ENCODE measurements at places on chromosomes 6 and 20.

DNA sequence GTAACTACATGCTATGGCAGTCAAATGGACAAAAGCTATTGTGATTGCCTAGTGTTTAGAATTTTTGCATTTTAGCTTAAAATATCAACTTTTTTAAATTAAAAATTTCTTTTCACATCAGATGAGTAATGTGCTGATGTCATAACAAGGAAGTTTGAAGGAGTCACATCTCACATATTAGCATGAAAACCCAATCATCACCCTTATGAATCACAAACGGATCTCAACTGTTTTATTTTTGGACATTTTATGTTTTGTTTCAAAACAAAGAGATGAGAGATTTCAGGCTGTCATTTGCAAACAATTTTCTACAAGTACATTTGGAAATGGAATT is 53.6 kb upstream of the TRERF1 start:
- DNase-seq = no peak

DNA sequence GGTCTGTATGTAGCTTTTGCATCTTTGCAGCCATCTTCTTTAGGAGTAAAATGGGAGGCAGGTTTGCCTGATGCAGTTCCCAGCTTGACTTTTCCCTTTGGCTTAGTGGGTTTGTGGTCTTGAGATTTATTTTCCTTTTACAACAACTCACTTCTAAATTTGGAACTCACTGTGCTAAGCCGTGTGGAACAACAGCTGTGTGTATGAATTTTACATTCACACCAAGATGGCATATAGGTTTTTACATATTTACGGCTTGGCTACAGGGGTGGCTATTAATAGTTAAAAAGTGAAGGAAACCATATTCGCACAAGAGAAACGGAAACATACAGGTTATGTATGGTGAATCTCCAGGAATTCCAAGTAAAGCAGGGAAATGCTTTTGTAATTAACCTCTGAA is 2.5 kb downstream of the TTLL2 start:
- DNase-seq = no peak

DNA sequence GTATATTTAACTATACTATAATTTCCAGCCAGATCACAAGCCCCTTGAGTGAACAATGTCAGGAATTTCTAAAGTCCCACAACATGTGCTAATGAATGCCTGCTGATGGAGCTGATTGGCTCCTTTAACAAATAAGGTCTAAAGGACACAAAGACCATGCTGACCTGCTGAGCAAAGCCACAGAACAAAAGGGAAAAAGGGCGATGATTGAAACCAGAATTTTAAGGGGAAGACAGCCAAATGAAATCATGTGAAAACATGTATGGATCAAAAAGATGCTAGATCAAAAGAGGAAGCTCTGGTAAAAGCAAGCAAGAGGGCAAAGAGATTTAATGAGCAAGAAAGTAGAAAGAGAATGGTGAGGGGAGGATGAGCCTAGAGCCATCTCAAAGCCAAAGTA is 105.6 kb downstream of the DCDC2 start:
- DNase-seq = no peak

GRCh38 chr6:90610301-90610750 is 23.5 kb upstream of the MAP3K7 start:
- DNase-seq = no peak

GRCh38 chr6:75935473-75935793 is 137.0 kb downstream of the IMPG1 start:
- DNase-seq = no peak

DNA sequence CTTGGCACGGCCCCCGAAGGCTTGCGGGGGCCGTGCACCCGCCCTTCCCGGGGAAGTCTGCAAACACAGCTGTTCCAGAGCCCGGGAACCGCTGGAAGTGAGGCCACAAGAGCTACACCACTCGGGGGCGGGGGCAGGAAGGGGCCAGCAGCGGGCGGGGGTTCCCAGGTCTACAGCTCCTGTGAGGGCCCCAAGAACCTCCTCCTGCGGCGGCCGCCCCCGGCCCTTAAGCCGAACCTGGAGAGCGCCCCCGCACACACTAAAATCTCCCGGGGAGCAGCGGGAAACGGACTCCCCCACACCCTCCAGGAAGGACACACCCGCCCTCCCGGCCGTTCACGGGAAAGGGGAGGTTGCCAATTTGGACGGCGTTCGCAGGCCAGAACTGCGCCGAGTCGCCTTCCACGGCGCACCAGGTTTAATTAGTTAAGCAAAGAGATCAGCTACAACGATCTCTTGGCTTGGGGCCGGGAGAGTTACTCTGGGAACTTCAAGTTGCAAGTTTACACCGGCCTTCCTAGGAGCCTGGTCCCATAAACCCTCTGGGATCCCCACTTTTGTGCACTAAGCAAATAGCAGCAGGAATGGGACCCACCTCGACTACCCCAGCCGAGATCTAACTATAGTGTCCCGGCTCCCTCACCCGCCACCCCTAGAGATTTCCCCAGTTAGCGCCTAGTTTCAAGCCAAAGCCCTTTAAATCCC is 1.7 kb downstream of the JAG1 start:
- DNase-seq = no peak

DNA sequence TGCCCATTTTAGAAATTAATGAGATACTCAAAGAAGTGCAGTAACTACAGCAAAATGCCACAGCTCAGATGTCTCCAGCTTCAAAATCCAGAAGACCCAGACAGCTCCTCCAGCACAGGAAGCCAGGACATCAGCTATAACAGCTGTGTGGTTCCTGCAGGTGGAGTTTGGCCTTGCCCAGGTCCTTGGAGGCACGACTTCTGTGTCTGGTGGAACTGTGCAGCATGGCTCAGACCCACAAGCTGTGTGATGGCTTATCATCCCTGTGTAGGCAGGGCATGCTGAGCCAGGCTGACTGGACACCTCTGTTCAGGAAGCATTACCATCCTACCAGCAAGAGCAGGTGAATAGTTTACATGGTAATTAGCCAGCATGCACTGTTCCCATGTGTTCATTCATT is 26.5 kb upstream of the CD93 start:
- DNase-seq = no peak

GRCh38 chr20:52754366-52754765 is 217.8 kb upstream of the TSHZ2 start:
- DNase-seq = no peak

GRCh38 chr20:7770046-7770445 is 170.2 kb downstream of the HAO1 start:
- DNase-seq = no peak

GRCh38 chr20:59733351-59733750 is 129.0 kb downstream of the PHACTR3 start:
- DNase-seq = no peak

- no peak for DNase-seq
Measured at GRCh38 chr20:41697861-41698559, 79.8 kb upstream of the CHD6 start.

GRCh38 chr6:42942444-42942843 is 13.2 kb downstream of the CNPY3 start:
- no peak for DNase-seq

DNA sequence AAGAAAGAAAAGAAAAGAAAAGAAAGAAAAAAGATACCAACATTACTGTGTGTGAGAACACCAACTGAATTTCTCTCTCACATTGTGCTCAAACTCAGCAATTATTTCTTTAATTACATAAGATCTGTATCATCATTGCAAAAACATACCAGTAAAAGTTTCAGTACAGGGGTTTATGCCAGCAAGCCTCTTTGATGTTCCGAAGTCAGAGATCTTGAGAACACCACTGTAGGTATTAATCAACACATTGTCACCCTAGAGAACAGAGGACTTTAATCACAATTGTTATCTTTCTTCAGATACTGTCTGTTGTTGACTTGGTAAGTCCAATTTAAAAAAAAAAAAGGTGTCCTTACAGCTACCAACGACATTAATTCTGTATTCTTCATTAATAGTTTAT is 60.9 kb upstream of the MAP7 start:
- no peak for DNase-seq

DNA sequence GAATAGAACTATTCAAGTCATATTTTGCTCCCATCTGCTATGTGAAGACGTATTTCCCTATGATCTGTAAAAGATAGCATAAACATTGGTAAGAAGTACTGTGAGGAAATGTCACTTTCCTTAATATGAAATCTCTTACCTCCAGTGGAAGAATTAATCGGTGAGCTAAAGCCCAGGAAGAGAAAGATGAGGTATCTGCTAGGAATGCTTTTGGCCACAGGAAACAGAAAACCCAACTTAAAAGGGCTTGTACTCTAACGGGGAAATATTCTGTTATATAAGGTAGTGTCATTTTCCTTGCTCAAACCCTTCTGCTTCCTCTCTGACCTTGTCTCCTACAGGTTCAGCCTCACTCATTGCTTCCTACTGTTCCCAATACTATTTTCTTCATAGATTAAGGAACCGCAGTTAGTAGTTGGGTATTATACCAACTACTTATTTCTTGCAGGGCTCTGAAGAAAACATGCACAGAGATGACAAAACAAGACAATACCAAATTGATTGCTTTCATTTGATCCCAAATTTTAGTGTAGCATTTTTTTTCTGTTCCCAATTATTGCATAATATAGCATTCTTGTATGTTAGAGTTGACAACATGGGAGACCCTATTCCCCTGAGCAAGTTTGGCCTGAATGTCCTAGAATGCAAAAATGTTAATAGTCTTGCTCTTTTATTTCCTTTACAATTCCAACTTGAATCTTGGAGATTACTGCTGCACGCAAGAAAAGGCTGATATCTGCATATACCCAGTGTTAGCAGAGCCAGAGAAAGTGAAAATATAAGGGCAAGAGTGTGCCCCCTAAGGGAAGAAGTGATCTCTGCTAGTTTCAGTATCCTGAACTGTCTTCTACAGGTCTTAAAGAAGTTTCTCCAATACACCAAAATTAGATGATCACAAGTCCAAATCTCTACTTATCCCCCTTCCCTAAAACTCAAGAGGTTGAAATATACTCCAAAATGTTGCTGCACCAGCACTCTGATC is 65.3 kb downstream of the AFG1L start:
- no peak for DNase-seq

- no peak for DNase-seq
Measured at GRCh38 chr6:3137057-3137777, 18.7 kb downstream of the BPHL start.

- DNase-seq = no peak
Measured at GRCh38 chr20:63073738-63074065, 66.9 kb upstream of the BHLHE23 start.

GRCh38 chr6:163857421-163857820 is 442.9 kb downstream of the QKI start:
- no peak for DNase-seq

DNA sequence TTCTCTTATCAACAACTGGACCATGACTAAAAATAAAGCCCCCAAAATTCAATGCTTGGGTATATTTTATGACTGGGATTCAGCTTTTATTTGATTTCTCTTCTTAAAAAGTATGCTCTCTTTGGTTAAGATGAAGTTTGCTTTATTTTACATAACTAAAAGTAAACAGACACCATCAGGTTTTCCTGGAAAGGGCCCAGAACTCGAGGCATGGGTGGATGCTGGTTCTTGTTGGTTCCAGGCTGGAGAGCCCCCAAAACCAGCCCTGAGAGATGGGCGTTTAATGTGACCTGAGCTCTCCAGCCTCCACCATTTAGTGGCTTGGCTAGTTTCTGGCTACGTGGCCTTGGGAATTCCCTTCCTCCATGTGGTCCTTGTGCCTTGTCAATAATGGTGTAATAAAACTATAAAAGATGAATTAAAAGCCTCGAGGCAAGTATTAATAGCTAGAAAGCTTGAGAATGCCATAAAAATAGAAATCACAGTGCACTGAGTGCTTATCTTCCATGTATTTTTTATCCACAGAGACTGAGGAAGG is 34.1 kb downstream of the BANF2 start:
- DNase-seq = no peak

DNA sequence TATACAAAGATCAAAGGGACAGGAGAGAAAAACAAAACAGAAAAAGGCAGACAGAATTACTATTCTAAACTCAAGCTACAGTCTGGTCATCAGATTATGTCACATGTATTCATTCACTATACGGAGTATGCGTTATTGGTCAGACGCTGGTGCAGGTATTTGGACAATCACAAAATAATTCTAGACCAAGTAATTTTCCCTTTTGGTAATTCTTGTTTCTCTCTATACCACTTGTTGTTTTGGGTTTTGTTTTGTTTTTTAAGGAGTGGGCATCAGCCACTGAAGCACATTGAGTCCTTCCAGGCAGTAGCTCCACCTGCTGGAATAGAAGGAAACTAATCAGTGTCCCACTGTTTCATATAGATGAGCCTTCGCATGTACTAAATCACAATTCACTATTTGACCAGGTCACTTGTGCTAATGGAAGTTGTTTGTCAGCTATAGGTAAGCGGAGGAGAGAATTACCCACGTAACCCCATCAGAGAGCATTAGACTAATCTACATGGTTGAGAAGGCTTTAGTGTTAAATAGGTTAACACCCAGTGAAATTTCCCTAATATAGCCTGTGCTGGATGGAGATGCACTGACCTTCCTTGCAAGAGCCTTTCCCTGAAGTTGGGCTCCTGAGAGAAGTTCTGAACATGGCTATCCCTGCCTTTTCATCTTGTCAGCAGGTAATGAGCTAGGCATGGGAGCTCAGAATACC is 77.9 kb downstream of the TNFAIP3 start:
- no peak for DNase-seq

DNA sequence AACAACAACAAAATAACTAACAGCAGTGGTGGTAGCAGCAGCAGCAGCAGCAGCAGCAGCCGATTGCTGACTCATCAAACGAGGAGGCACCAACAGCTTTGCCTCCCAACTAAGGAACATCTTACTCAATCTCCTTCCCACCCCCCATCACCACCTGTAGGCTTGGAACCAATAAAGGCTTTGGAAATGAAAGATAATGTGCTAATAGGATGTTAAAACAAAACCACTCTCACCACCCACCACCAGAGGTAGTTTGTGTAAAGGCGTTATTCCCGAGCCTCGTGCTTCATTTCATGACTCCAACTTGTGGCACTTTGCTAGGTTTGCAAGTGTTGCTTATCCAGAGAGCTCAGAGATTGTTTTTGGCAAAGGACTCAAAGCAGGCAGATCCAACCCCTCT is 346.5 kb downstream of the CD83 start:
- no peak for DNase-seq

DNA sequence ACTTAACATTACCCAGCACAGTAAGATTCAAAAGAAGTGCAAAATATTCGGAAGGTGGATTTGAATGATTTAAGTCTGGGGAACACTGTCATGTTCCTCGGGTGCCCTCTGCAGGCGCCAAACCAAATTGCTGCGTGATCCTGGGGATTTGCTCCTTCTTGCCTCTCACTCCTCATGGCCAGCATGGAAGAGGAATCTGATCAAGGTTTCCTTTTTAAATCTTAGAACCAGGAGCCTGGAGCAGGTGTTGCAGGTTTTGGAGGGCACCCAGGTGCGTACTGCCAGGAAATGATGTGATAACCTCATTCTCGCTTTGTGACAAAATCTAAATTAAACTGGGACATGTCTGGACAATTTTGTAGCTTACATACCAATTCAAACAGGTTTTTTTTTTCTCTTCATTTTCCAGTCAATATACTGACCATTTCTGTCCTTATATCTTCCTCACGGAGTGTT is 8.1 kb upstream of the PFDN4 start:
- peak; percentile 39 for DNase-seq

Data from GM12878 (cell line).